Mesothelial cell of epicardium (in vitro differentiated cells): ENCODE measurements at places on chromosomes 1 and 21.

GRCh38 chr1:45610589-45611226 is 13.1 kb downstream of the CCDC17 start:
- peaks cover 52% of the 10 kb centered on the region for H3K36me3 ChIP-seq
- H3K4me1 ChIP-seq: no peaks in the 10 kb centered on the region
- no peaks in the 10 kb centered on the region for H3K27me3 ChIP-seq
- peak overlapping the region; percentile 7 for H3K27ac ChIP-seq
- H3K4me3 ChIP-seq: no peak overlapping the region

DNA sequence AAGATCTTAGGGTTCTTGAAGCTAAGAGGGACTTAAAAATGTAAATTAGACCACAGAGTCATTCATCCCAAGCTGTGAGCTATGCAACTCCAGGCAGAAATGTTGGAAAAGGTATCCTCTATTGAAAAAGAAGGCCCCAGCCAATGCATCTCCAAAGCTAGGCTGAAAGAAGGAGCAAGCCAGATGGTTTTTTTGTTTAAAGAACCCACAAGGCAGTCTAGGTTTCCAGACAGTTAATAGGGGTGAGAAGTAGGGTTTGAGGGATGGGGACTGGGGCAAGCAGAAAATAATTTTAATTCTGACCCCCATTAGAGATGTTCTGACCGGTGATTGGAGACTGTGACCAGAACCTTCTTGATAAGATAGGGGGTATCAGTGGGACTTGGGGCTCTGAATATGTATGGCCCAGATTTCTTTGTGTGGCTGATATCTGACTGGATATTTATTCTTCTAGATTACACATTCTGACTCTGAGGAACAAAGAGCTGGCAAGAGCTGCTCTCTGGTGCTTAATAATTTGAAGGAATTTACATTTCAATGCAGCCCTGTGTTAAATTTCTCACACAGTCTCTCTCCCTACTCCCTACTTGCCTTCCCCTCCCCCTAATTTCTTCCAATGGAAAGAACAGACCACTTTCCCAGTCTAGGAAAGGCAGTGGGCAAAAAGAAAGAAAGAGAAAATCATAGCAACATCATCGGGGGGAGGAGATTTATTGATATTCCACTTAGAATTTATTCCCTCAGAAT is 104.9 kb downstream of the NUF2 start:
- no peaks in the 10 kb centered on the region for H3K27me3 ChIP-seq
- peaks cover 10% of the 10 kb centered on the region for H3K4me1 ChIP-seq
- no peak overlapping the region for H3K27ac ChIP-seq
- peaks cover 4% of the 10 kb centered on the region for H3K36me3 ChIP-seq
- no peak overlapping the region for H3K4me3 ChIP-seq

GRCh38 chr1:154698320-154699096 is 90.5 kb upstream of the ADAR start:
- H3K4me3 ChIP-seq: no peak overlapping the region
- no peaks in the 10 kb centered on the region for H3K36me3 ChIP-seq
- no peak for DNase-seq
- H3K27ac ChIP-seq: no peak overlapping the region
- no peaks in the 10 kb centered on the region for H3K4me1 ChIP-seq

DNA sequence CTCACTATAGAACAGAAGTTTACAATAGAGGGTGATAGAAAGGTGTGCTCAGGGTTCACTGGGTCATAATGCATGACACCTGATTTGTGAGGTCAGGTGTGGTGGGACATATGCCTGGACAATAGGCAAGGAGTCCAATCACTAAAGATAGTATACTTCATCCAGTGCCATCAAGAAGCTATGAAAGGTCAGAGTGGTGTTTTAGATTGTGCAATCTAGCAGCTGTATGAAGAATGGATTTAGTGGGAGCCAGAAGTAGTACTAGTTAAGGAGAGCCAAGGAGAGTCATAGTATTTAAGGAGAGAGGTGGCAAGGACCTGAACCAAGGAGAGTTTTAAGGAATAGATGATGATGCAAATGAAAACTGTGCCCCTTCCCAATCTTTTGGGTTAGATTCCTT is 80.6 kb upstream of the C1orf105 start:
- H3K27ac ChIP-seq: no peak overlapping the region
- DNase-seq: no peak
- H3K36me3 ChIP-seq: no peaks in the 10 kb centered on the region
- peaks cover 40% of the 10 kb centered on the region for H3K4me1 ChIP-seq

DNA sequence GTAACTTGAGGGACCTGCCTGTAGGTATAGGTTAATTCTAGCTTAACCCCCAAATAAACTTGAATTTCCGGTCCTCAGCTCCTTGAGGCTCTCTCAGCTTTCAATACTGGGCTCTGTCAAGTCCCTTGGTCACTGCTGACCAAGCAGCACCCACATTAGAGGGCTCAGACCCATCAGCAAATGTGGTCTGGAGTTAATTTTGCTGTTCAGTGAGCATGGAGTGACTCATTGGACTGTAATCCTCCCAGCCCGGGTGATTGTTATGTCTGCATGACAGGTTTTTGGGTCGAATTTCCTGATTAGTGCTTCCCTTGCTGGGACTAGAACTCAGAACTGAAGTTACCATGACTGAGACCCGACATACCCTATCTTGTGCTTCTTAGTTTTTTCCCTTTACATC is 130.6 kb downstream of the URB2 start:
- H3K27me3 ChIP-seq: peaks cover 7% of the 10 kb centered on the region
- peaks cover 5% of the 10 kb centered on the region for H3K4me1 ChIP-seq
- no peak overlapping the region for H3K27ac ChIP-seq
- DNase-seq: no peak
- H3K36me3 ChIP-seq: no peaks in the 10 kb centered on the region
- H3K4me3 ChIP-seq: no peak overlapping the region
